Activated CD8-positive, alpha-beta T cell treated with anti-CD3 and anti-CD28 coated beads, Interleukin-2, amount 10 ng/mL, durations not matched to agents 7 days and 5 days (primary cell): ENCODE measurements at places on chromosomes 6 and 20. TPM values are rescaled to one million over a fixed set of nuclear protein-coding genes. Genes with fewer than 3 reads are reported as not detected.
A peak's percentile ranks its signal among the peaks of the same experiment; 100 is the strongest.

- peak; percentile 79 for DNase-seq
- no peak overlapping the region for H3K4me3 ChIP-seq
- no peaks in the 10 kb centered on the region for H3K27me3 ChIP-seq
- no peak overlapping the region for H3K27ac ChIP-seq
- H3K4me1 ChIP-seq = peaks cover 52% of the 10 kb centered on the region
Observed at GRCh38 chr20:63973636-63974401, 4.1 kb upstream of the ZNF512B start.

Gene KIF25
- not detected for total RNA-seq

GRCh38 chr6:15296735-15297134 lies 50.9 kb downstream of the JARID2 start:
- peaks cover 89% of the 10 kb centered on the region for H3K4me1 ChIP-seq
- H3K4me3 ChIP-seq = peak overlapping the region; percentile 61
- H3K27ac ChIP-seq = peak overlapping the region; percentile 92
- no peaks in the 10 kb centered on the region for H3K27me3 ChIP-seq
- H3K36me3 ChIP-seq = peaks cover 31% of the 10 kb centered on the region
- DNase-seq = peak; percentile 65

Gene SULF2
- 0.70 TPM for total RNA-seq
